ENCODE measurements at places on chromosomes 3 and 15. TPM values are rescaled to one million over a fixed set of nuclear protein-coding genes. Genes with fewer than 3 reads are reported as not detected.

The IL5RA gene
- polyA plus RNA-seq = 0.62 TPM

- DNase-seq = no peak
Observed at GRCh38 chr3:14658978-14659377, 7.4 kb downstream of the CCDC174 start.

DNA sequence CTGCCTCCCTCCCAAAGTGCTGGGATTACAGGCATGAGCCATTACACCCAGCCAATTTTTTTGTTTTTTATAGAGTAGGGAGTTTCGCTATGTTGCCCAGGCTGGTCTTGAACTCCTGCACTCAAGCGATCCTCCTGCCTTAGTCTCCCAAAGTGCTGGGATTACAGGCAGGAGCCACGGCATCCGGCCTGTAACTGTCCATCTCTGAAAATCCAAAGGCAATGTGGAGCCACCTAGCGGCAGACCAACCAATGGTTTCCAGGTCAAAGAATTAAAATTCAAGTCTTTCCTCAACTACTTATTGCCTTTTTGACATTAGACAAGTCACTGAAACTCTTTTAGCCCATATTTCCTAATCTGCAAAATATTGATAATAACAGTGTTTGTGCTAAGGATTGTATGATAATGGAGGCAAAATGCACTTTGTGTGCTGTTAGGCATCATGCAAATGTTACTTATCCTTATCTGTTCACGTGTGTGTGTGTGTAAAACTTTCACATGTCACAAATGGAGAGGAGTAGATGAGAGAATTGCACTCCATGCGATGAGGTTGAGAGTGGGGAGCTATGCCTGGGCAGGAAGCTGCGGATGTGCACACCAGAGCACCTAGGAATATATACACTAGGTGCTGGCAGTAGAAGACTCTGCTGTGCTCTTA, 48.7 kb downstream of the COL8A1 start:
- peak; percentile 13 for DNase-seq

The C15orf62 gene
- polyA plus RNA-seq = 1.7 TPM

The TNFSF10 gene
- polyA plus RNA-seq = 44.3 TPM

DNA sequence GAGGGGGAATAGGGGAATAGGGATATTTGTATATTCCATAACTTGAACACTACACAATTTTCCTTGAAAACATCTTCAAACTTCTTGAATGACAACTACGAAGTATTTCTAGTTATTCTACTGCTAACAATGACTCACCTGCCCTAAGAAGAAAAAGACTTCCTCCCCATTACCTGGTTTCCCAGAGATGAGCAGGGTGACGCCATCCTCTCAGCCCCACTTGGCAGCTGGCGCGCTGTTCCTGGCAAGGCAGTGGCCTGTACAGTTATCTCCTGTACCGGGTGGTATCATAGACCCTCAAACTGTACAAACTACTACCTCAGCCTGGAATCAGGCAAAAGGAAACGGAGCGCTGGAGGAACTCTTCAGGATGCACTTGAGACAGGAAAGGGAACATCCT, 10.4 kb downstream of the WDR82 start:
- DNase-seq = no peak
